NCI-H1436 treated with DMSO at 0.1 percent for 48 hours (cell line): ENCODE measurements at places on chromosomes 13 and 19.
A peak's percentile ranks its signal among the peaks of the same experiment; 100 is the strongest.

DNA sequence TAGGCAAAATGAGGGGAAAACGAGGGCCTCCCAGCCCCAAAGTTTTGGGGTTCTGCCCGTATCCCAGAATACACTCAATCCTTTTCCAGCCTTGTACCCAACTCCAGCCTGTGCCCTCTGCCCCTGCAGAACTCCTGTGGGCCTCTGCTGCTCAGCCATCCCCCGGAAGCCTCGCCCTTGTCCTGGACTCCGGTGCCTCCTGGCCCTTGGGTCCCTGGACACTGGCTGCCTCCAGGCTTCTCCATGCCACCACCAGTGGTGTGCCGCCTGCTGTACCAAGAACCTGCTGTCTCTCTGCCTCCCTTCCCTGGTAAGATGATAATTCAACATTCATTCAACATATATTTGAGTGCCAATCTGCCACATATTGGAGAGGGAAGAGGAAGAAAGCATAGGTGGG is 3.8 kb downstream of the DMRTC2 start:
- DNase-seq, result no peak

DNA sequence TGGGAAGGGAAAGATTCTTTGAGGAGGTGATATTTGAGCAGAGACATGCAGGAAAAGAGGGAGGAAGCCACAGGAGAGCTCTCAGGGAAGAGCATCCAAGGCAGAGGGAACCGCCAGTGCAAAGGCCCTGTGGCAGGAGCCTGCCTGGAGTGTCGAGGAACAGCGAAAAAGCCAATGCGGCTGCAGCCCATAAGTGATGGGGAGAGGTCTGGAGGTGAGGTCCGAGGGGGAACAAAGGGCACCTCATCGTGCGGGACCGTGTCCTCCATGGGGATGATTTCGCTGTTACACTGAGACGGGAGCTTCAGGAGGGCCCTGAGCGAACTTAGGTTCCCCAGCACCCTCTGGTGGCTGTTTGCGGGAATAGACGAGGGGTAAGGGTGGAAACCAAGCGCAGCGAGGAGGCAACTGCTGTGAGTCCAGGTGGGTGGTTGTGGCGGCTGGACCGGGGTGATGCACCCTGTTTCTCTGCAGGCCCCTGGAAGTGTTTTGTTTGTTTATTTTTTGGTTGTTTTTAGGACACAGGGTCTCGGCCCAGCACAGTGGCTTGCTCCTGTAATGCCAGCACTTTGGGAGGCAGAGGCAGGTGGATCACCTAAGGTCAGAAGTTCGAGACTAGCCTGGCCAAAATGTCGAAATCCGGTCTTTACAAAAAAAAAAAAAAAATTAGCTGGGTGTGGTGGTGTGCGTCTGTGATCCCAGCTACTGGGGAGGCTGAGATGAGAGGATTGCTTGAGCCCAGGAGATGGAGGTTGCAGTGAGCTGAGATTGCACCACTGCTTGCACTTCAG is 5.9 kb upstream of the EHD2 start:
- DNase-seq, result peak; percentile 49

- no peak for DNase-seq
Observed at GRCh38 chr13:48979892-48980291, 4.2 kb downstream of the FNDC3A start.

- no peak for DNase-seq
Observed at GRCh38 chr13:113057084-113057483, 48.5 kb upstream of the F7 start.

- DNase-seq, result no peak
Observed at GRCh38 chr13:57760951-57761350, 129.4 kb downstream of the PCDH17 start.

GRCh38 chr19:33647146-33647545 is 25.4 kb downstream of the CHST8 start:
- no peak for DNase-seq
